Panc1 (cell line): ENCODE measurements at places on chromosomes 11 and 22. TPM values are rescaled to one million over a fixed set of nuclear protein-coding genes. Genes with fewer than 3 reads are reported as not detected.

Gene ATG2A
- total RNA-seq: 28.8 TPM

Gene HPS4
- 26.2 TPM for total RNA-seq

Gene TXNRD2
- 29.5 TPM for total RNA-seq

Gene GRM5
- total RNA-seq: 0.03 TPM

Gene KCNK7
- 0.69 TPM for total RNA-seq

Gene RAG2
- total RNA-seq: 0.10 TPM

Gene PLXNB2
- total RNA-seq: 227 TPM

Gene GLB1L3
- not detected for total RNA-seq

Gene AIFM3
- total RNA-seq: 2.7 TPM

Gene PPFIBP2
- total RNA-seq: 21.5 TPM
